ENCODE measurements at places on chromosomes 12 and 14.

DNA sequence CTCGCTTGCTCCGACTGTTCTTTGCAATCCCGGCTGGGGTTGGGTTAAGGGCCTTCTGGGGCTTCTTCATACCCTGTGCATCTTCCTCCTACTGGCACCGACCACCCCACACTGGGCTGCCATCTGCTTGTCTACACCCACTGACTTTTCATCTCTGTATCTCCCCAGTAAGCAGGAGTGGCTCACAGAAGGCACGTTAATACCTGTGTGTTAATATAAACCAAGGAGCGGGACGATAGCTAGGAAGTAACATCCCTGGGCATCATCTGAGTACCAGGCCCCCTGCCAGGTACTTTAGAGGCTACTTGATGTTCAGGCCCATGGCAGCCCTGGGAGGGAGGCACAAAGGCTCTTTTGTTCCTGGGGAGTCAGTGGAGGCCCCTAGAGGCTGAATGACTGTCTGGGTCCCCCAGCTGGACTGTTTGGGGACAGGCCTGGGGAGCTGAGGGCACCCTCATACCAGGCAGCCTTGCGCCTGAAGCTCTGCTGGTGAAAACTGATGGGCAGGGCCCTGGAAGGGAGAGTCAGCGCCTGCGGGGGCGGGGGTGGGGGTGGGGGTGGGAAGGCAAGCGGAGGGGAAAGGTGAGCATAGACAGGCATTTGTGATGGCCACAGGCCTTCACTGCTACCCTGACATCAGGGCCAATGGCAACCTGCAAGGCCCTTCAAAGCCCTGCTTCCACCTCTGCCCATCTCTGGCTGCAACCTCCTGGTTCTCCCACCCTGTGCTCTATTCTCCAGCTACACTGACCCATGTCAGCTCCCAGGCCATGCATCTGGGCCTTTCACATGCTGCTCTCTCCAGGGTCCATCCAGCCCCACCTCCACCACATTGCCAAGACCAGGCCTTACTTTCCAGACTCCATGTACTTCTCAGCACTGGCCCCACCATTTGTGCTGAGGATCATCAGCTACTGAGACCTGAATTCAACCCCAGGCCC is 34.2 kb upstream of the DEGS2 start:
- DNase-seq = no peak

DNA sequence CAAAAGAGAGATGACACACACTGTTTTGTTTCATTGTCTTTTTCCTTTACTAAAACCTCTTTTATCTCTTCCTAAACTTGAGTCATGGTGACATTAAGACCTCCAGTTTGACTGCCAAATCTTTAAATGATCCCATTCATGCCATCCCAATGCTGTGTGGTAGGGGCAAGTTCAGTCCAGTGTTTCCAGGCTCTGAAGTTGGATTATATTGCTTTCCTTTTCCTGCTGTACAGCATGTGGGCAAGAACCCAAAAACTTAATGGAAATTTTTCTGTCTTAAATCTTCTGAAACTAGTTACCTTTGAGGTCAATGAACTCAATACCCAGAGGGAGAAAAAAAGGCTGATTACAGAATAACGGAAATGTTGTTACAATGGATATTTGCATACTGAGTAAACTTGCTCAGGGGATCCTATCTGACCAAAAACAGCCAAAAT is 187.1 kb upstream of the FAR2 start:
- no peak for DNase-seq

GRCh38 chr14:78104655-78105054 is 65.5 kb upstream of the NRXN3 start:
- no peak for DNase-seq

GRCh38 chr14:22418631-22419030 is 170.4 kb downstream of the DAD1 start:
- no peak for DNase-seq

GRCh38 chr14:34137001-34137745 is 186.3 kb upstream of the EGLN3 start:
- DNase-seq = no peak

DNA sequence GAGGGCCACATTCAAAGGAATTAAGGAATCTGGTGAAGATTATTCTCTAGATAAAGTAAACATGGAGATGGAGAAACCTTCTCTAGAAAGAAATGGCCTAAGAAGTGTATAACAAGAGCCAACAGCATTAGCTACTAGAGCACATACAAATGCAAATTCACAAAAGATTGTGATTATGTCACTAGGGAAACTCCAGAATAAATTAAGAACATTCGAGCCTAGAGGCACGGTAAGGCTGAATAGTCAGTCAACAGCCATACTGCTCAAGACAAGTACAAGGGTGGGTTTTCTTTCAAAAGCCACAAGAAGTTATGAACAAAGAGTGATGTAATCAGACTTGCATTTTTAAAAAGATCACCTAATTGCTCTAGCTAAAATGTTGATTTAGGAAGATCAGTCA is 25.4 kb downstream of the PPP4R3A start:
- no peak for DNase-seq

- no peak for DNase-seq
These were observed 4.2 kb downstream of the RNASE9 start for GRCh38 chr14:20556500-20557211.

DNA sequence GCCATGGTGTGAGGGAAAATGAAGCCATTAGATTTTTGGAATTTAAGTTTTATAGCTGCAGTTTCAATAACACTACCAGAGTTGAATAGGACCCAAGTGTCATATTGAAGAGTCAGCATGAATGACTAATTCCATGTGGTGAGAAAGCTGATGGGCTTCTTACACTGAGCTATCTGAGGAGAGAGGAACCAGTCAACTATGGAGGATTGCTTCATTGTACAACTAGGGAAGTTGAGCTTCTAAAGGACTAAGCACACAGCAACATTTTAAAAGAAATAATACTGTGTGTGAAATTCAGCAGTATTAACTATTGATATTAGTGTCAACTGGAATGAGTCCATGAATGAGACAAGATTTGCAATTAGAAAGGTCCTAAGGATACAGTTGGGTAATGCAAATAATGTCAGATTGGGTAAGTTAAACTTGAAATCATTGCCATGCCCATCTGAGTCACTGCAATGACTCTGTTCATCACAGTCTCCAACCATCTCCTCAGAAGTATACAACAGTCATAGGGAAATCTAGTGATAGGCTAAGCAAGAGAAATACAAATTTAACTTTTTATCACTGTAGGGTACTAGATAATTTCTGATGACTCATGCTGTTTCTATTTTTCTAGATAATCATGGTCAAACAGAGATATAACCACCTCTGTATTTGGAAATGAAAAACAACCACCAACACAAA is 394.2 kb downstream of the FSCB start:
- no peak for DNase-seq

GRCh38 chr14:77582511-77582910 is 33.9 kb downstream of the SPTLC2 start:
- DNase-seq = no peak

DNA sequence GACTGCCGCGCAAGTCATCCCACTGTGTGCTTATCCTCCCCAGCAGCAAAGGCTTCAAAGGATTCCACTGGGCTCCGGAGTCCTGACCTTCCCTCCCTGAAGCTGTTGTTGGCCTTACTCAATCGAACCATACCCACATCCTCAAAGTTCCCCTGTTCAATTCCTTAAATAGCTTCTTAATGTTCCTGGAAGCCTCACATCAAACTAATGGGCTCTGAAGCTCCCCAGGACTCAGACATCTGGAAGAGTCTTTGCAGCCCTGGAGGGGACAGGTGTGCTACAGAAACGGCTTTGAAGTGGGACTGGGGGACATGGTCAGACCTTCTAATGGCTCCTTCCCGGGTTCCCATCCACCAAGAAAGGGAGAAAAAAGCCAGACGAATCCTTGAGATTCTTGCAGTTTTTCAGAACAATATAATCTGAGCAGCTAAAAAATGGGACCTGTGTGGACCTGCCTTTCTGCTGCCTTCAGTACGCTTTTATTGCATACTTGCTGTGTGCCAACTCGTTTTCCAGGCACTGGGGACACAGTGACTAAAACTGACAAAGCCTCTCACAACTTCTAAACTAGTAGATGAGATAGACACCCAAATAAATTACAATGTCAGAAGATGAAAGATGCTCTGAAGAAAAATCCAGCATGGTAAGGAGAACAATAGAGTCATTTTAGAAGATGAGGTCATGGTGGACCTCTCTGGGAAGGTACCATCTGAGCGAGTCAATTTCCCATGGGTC is 204.5 kb downstream of the MON2 start:
- DNase-seq = no peak

DNA sequence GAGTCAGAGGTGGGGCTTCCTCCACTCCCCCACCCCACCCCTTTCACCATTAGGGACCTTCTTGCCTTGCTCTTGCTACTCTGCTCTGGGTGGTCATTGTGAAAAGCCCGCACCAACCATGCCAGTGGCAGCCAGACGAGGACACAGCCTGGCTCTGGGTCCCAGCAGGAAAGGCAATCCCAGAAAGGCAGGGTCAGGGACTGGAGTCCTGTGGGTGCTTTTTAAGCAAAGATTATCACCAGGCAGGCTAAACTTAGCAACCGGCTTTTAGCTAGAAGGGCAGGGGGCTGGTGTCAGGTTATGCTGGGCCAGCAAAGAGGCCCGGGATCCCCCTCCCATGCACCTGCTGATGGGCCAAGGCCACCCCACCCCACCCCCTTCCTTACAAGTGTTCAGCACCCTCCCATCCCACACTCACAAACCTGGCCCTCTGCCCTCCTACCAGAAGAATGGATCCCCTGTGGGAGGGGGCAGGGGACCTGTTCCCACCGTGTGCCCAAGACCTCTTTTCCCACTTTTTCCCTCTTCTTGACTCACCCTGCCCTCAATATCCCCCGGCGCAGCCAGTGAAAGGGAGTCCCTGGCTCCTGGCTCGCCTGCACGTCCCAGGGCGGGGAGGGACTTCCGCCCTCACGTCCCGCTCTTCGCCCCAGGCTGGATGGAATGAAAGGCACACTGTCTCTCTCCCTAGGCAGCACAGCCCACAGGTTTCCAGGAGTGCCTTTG is 1.2 kb upstream of the GAPDH start:
- peak; percentile 57 for DNase-seq

DNA sequence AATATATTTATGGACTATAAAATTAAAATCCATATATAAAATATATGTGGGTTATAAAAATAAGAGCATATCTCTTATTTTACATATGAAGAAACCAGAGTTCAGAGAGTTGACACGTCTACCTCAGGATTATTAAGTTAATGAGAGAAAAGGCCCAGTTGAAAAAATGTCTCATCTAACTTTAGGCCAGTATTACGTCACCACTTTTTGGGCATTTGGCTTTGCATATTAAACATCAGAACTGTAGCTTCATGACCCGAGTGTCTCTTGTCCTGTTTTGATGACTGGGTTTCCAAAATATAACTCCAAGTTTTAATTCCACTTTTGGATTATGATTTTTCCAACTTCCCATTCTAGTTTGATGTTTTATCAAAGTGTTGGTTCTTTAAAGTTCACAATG is 1026.1 kb downstream of the SLC6A15 start:
- DNase-seq = no peak
